ENCODE measurements at places on chromosomes 4 and X.
A peak's percentile ranks its signal among the peaks of the same experiment; 100 is the strongest.

DNA sequence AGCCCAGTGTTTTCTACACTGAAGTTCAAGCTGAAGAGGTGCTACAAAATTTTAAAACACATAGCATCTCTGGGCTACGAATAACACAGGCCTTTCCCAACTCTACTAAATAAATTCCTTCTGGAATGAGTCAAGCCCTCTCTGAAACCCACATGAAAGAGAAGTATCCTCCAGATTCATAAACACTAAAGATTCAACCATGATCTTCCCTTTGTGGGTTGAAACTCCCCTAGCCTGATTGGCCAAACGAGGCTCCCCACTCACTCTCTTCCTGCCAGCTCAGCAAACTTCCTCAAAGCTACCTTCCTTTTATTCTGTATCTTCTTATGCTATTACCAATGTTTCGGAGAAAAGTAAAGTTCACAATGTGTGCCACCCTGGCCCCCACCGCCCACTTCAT lies 95.4 kb downstream of the NKX6-1 start:
- no peak for DNase-seq

GRCh38 chrX:129695937-129696336 lies 41.2 kb upstream of the APLN start:
- DNase-seq: no peak

DNA sequence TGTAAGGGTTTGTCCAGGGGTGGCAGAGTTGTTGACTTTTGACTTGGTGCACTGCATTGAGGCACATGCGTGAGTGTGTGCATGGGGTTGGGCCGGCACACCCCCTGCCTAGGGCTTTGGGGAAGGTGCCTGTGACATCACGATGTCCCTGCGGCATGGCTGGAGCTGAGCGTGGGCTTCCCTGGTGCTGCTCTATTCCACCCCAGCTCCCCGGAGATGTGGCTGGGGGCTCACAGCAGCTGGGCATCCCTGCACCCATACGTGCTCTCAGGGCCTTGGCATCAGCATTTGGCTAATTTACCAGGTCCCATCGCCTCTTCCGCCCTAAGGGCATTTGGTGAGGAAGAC lies 5.7 kb downstream of the PSAPL1 start:
- DNase-seq: no peak

- no peak for DNase-seq
Observed at GRCh38 chrX:88789825-88790224, 42.8 kb downstream of the CPXCR1 start.

GRCh38 chr4:113433536-113434246 lies 327.8 kb downstream of the CAMK2D start:
- no peak for DNase-seq

DNA sequence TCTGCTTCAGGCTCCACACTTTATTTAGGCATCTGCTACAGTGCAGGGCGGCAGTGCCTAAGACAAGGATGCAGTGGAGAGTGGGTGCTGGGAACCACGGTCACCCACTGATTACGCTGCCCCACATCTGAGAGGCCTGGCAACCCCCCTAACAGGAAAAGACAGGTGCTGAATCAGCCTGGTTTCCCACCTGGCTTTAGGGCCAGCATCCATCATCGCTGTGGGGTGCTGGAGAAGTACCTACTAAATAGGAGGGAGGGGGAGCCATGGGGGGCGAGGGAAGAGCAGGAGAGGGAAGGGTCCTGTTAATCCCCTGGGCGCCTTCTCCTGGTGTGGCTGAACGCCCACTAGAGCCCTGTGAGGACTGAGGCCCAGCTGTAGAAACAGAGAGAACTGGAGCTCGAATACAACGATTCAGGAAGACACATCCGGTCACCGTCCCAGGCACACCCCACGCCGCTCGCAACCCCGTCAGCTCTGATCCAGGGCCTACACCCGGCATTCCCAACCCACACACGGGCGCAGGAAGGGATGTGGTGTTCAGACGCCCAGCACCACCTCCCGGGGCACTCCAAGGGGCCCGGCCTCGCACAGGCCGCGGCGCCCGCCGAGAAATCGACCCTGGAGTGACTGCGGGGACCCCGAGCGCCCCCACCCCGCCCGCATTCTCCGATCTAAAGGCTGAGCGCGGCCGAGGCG lies 554 bp downstream of the DCTD start:
- DNase-seq: no peak

DNA sequence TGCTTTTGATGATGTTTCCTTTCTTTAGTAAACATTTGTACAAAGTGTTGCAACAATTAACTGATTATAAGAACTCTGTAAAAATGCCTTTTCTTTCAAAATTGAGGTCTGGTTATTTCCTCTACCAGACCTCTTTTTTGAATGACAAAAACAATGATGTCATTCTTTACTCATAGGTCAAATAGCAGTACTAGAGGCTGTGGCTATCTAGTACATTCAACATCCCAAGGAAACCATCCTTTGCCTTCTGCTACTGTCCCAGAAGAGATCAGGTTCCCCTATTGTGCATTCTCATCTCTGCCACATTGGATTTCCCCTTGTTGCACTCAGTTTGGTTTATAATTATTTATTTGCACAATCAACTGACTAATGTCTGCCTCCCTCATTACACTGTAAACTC lies 19.1 kb upstream of the MAD2L1 start:
- no peak for DNase-seq

- peak; percentile 19 for DNase-seq
Observed at GRCh38 chr4:3368841-3369760, 72.7 kb upstream of the HGFAC start.

DNA sequence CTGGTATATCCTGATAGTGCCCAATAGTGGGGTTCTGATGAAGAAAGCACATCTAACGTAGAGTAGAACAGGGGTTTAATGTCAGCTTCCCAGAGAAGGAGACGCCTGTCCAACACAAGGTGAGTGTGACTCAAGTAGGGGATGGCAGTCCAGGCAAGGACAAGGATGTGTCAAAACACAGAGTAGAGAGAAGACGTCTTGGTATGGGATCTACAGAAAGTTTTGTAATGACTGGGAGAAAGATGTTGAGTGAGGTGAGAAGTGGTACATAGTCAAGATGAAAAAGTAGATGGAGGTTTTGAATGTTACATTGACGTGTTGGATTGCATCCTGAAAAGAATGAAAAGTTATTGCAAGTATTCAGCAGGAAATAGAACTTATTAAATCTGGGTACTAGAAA lies 124.4 kb downstream of the TMA16 start:
- DNase-seq: no peak

DNA sequence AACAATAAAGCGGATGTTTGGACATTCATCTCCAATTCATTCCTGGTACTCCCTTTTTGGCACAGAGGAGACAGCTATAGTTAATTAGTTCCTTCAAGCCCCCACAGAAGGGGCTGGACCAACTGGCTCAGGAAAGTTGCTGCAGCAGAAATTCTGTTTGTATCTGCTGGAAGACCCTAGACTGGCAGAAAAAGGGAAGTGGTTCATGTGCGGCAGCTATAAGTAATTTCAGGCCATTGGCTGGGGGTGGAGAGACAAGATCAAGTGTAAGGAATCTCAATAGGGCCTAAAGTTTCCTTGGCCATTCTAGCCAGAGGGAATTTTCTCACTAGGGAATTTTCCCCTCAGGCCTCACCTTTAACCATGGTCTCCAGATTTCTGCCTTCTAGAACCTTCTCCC lies 89.9 kb upstream of the DHX15 start:
- DNase-seq: no peak

DNA sequence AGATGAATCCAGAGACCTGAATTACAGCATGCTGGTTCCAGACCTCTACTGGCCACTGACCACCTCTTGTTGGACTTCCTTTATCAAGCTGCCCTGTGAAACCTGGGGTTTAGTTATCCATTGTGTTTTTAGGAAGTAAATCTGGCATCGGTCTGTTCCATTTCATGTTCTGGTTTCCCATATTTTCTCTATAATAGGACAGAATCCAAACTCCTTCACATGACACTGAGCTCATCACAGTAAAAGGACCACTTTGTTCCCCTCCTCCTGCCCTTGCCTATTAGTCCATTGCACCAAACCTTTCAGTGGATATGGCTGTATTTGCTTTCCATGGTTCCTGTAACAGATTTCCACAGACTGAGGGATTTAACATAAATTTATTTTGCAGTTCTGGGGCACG lies 4.0 kb downstream of the MFAP3L start:
- DNase-seq: no peak
